ENCODE measurements at places on chromosomes 11 and 22.

- DNase-seq, result peak; percentile 93
Measured at GRCh38 chr11:45859661-45860140, 12.4 kb downstream of the CRY2 start.

DNA sequence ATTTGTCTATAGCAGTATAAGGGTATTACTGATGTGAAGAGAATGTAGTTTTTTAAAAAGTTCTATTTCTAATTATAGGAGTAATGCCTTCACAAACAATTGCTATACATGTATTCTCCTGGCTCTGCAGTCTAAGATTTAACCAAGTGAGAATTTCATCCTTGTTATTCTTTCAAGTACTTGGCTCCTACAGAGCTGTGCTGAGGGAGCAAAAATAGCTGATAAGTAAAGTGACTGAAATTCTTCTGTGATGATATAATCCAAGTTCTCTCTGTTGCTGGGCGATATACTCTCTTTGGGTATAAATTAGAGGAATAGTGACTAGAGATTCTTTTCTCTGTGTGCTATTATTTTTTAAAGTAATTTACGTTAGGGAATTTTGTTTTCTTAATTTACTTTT lies 68.0 kb downstream of the PGR start:
- DNase-seq, result no peak

DNA sequence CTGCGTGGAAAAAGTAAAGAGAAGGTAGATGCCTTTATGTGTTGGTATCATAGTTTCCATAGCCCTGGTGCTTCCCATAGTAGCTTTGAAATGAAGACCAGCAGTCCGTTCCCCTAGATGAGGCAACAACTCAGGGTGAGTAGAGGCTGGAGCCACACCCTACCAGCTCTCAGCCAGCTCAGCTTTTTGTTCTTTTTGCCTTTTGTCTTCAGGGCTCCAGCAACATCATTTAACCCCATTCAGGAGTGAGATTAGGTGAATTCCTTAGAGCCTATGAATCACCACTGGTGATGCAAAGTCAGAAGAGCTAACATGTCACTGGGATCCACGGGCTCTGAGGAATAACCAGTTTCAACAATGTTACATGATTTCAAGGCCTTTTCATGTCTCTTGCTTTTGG lies 14.0 kb upstream of the SESN3 start:
- no peak for DNase-seq

- DNase-seq, result no peak
Measured at GRCh38 chr11:88249706-88250105, 74.5 kb upstream of the RAB38 start.

DNA sequence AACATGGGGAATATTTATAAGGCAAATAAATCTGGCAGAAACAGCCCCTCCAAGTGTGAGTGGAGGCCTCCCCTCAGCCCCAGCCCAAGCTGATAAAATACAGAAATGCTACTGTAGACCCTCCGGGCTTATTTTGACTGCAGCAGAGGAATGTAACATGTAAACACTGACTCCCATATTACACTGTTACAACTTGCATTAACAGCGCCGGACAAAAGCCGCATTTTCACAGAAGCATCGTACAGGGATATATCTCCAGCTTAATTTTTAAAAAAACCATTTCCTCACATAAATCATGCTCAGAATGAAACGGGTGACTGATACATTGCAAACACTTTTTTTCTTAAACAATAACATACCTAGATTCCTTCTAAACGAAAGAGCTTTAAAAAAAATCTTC lies 36.6 kb upstream of the COMT start:
- no peak for DNase-seq

GRCh38 chr11:95283650-95284049 lies 52.6 kb upstream of the SESN3 start:
- DNase-seq, result no peak

DNA sequence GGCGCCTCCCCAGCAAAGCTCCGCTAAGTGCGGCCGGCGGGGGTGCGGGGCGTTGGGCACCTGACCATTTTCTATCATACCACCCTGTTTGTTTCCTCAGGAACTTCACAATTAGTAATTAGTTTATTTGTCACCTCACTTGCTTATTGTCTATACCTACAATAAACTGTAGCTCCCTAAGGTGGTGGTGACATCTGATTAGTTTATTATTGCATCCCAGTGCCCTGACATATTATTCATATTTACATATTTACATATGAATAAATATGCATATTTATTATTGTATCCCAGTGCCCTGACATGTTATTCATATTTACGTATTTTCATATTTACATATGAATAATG lies 24.7 kb upstream of the SORL1 start:
- no peak for DNase-seq

DNA sequence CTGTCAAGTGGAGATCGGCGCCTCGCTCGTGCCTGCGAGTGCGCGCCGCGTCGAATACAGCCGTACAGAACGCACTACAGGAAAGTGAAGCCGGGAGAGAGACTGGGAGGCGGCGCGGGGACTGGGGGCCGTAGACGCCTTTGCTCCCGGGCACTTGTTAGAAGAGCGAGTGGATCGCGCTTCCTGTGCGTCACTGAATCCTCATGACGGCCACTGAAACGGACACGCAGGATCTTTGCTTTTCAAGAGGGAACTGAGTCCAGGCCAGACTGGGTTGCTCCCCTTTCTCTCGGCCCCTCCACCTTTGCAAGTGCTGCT lies 314 bp downstream of the RIC8A start:
- DNase-seq, result no peak

- no peak for DNase-seq
Measured at GRCh38 chr11:79212741-79213190, 228.1 kb downstream of the TENM4 start.

- no peak for DNase-seq
Measured at GRCh38 chr22:29308791-29309262, 2.4 kb downstream of the GAS2L1 start.

DNA sequence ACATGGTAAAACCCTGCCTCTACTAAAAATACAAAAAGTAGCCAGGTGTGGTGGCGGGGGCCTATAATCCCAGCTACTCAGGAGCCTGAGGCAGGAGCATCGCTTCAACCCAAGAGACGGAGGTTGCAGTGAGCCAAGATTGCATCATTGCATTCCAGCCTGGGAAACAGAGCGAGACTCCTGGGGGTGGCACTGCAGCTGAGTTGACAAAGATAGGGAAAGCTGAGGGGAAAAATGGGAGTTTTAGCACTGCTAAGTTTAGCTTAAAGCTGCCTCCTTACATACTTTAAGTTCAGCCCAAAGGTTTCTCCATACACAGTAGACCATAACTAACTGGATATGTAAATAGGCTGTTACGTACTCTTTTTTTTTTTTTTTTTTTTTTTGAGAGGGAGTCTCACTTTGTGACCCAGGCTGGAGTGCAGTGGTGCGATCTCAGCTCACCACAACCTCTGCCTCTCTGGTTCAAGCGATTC lies 9.0 kb upstream of the USP28 start:
- no peak for DNase-seq

- no peak for DNase-seq
Measured at GRCh38 chr11:93895106-93895862, 44.9 kb upstream of the VSTM5 start.

GRCh38 chr22:39685336-39686177 lies 115.0 kb downstream of the CACNA1I start:
- no peak for DNase-seq

DNA sequence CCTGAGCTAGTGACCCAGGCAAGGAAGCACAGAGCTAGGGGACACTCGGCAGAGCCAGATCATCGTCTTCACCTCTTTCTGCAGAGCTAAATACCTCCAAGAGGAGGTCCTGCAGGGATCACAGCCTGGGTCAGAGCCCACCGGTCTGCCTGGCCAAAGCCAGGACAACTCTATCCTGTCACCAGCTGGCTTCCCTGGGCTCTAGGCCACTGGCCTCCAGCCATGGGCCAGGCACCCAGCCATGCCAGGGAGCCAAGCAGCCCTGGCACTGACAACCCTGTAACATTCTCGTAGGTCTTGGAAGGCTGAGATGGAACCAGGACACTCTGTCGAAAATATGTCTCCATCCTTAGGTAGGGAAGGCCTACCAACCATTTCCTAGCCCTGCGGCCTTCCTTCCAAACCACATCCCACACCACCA lies 270.1 kb downstream of the BUD13 start:
- no peak for DNase-seq

Data from lower lobe of right lung (tissue), 2 donors.